CD4-positive, alpha-beta T cell treated with Interleukin-2 at 100 ng/mL for 4 hours (primary cell): ENCODE measurements at places on chromosomes 1 and 21.

DNA sequence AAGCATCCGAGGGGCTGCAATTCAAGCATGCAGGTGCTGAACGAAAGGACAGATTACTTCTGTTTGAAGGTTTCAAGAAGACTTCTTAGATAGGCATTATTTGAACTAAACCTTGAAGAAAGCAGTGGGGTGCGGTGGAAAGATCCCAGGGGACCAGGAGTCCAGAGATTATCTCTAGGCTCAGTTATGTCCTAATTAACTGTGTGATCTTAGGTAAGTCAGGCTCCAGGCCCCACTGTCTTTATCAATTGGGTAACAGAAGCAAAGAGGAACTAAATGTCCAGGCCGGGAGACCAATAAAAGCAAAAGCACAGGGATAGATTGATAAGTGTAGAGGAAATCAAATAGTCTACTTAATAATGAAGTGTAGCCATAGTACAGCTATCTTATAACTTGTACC lies 72.9 kb upstream of the CDC42BPA start:
- no peak for DNase-seq

- no peak for DNase-seq
These were observed 76.1 kb downstream of the PGM1 start for GRCh38 chr1:63669151-63669961.

GRCh38 chr1:34924759-34925555 lies 4.5 kb downstream of the DLGAP3 start:
- DNase-seq = peak; percentile 36

DNA sequence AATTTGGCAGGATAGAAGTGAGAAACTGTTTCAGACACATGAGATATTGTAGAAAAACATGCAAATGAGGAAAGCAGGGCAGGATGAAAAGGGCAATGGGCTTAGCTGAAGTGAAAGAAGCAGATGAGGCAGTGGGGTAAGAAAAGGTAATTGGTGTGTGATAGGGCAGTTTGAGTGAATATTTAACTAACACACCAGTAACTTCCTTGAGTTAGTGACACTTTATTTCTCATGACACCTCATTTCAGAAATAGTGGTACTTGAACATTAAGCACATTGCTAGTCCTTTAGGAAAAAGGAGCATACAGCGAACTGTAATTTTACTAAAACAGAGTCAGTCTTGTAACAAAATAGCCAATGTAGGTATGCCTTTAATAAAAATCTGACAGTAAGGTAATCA lies 415.0 kb downstream of the DPYD start:
- no peak for DNase-seq

GRCh38 chr1:32816676-32817158 lies 441 bp downstream of the YARS1 start:
- DNase-seq = no peak

GRCh38 chr1:24933468-24933867 lies 3.4 kb upstream of the RUNX3 start:
- no peak for DNase-seq

DNA sequence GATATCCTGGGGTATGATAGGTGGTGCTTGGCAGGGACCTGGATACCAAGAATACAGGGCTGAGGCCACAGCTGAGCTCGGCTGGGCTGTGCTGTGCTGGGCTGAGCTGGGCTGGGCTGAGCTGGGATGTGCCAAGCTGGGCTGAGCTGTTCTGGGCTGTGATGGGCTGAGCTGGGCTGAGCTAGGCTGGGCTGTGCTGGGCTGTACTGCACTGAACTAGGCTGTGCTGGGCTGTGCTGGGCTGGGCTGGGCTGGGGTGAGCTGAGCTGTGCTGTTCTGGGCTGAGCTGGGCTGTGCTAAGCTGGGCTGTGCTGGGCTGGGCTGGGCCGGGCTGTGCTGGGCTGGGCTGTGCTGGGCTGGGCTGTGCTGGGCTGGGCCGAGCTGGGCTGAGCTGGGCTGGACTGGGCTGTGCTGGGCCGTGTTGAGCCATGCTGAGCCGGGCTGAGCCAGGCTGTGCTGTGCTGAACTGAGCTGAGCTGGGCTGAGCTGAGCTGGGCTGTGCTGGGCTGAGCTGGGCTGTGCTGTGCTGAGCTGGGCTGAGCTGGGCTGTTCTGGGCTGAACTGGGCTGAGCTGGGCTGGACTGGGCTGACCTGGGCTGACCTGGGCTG lies 94.7 kb upstream of the ACTRT2 start:
- no peak for DNase-seq

- no peak for DNase-seq
These were observed 14.7 kb downstream of the PKN2 start for GRCh38 chr1:88698764-88699163.

GRCh38 chr1:118973032-118973431 lies 15.1 kb downstream of the TBX15 start:
- no peak for DNase-seq

- DNase-seq = no peak
These were observed 91.6 kb downstream of the RNF220 start for GRCh38 chr1:44496541-44497171.

DNA sequence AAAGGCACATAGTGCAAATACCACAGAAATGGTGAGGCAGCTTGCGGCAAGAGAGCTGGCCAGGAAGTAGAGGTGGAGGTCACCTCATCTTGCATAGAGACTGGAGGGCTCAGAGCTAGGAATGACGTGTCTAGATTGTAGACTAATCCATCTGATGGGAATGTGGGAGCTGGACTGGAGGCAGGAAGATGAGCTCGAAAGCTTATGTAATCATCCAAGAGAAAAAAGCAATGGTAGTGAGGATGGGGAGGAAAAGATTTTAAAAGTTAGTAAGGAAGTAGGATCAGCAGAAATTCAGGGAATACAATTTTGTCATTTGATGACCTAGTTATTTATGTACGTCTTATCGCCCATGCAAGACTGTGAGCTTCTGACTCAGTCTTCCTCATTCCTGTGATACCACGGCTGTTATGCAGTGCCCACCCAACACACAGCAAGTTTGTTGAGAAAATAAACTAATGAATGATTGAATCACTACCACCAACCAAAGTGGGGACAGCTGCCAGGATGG lies 123.9 kb downstream of the RRAGC start:
- DNase-seq = no peak

GRCh38 chr1:84757301-84757700 lies 67.0 kb upstream of the SSX2IP start:
- no peak for DNase-seq

- peak; percentile 78 for DNase-seq
These were observed 68.1 kb downstream of the RPS6KA1 start for GRCh38 chr1:26597629-26598039.

GRCh38 chr1:177171536-177172123 lies 872 bp downstream of the BRINP2 start:
- DNase-seq = no peak

- no peak for DNase-seq
These were observed 65.7 kb downstream of the MAP3K21 start for GRCh38 chr1:233393084-233393840.

DNA sequence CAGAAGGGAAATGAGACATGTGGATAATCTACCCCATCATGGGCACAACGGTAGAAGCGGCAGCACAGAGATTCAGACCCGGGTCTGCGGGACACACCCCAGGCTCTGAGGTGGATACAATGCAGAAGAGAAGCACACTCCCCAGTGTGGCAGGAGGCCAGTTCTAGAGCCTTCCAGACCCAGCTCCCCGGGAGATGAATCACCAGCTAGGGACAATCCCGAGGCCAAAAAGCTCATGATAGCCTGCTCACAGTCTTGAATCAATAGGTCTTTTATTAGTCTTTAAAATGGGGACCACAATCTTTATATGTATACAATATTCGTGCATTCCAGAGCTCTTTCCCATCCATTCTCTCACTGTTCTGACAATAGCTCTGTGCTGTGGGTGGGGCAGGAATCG lies 57.3 kb upstream of the DIRAS3 start:
- DNase-seq = no peak

- no peak for DNase-seq
These were observed 180.7 kb downstream of the ETS2 start for GRCh38 chr21:38986406-38986805.

DNA sequence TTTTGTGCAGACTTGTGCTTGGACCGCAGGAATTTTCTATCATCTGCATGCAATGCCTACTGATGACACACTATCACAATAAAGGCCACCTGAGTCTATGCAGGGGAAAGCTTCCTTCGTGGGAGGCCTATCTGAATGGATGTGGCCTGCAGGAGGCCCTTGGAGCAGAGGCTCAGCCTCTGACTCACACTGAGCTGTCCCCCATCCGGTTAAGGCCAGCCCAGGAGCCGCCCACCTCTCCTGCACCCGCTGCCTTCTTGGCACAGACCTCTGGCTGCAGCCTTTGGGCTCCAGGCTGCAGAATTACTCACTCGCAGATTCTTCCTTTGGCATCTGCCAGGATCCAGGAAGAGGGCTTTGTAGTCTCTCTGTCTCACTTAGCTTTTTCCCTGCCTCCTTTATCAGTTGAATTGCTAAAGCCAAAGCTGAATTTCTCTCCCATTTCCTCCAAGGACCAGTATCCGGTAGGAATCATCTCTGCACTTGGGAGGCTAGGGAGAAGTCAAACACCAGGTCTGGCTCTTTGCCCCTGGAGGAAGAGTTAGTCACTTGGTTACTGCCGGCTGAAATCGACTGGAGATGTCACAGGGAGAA lies 65.1 kb upstream of the JUN start:
- DNase-seq = no peak
